ENCODE measurements at places on chromosomes 2 and 18. TPM values are rescaled to one million over a fixed set of nuclear protein-coding genes. Genes with fewer than 3 reads are reported as not detected.

DNA sequence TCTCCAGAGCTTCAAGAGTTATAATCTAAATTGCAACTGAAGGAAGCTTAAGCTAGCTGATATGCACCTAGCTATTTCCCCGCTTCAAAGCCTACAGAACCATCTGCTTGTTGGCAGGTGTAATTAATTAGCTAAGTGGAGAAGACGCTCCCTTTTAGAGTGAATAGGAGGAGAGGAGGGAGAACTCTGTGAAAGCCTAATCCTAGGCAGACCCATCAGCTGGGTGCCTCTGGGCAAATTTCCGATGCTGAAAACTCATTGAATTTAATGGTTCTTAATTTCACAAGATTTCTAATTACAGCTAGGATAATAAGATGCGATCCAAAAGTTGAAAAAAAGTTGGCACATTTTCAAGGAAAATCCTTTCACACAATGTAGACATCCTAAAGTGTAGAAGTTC, 735.9 kb downstream of the ERBB4 start:
- DNase-seq: no peak

Gene MORN2
- 7.9 TPM for total RNA-seq

Gene TBC1D8
- 21.9 TPM for total RNA-seq

DNA sequence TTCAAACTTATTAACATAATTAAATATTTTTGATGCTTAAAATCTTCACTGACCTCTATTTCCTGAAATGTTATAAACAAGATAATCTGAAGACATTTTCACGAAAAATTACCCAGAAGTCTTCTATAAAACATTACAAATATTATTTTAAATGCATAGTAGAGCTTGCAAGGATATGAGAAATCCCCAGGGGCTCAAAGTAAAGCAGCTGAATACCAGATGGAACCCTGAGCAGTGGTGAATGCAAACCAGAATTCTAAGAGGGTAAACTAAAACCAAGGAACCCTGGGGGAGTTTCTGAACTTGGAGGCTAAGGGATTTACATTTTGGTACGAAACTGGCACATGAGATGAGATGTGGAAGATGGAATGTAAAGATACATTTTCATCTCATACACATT, 83.6 kb downstream of the FSHR start:
- DNase-seq: no peak

- no peak for DNase-seq
Observed at GRCh38 chr2:179442206-179442605, 177.6 kb upstream of the SESTD1 start.

DNA sequence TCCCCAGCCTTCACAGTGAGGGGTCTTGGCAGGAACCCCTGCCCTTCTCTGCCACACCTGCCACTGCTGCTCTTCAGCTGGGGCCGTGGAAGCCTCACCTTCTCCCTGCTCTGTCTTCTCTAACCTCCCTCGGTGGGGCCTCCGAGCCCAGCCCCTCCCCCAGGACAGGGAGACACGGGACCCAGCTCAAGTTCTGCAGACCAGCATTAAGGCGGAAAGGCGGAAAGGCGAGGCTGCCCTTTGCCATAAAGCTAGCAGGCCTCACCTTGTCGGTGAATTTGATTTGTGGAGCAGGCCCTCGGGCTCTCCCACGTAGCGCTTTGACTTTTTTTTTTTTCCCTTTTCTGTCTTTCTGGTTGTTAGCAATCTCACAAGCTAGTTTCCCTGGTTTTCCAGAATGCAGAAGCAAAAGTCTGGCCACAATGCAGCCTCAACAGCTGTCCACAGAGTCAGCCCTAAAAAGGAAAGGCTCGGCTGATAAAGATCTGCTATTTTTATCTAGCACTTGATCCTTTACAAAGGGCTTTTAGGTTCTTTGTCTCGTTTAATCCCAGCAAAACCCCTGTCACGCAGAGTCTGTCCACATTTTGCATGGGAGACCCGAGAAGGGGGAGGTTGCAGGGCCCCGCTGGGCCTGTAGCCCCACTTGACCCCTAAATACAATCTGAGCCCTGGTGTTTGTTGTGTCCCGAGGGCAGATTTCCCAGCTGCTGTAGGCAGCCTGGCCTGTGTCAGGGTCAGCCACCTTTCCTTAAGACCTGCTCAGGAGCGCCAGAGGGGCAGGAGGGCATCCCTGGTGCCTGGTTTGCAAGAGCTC, 6.0 kb downstream of the ITM2C start:
- DNase-seq: peak; percentile 44

DNA sequence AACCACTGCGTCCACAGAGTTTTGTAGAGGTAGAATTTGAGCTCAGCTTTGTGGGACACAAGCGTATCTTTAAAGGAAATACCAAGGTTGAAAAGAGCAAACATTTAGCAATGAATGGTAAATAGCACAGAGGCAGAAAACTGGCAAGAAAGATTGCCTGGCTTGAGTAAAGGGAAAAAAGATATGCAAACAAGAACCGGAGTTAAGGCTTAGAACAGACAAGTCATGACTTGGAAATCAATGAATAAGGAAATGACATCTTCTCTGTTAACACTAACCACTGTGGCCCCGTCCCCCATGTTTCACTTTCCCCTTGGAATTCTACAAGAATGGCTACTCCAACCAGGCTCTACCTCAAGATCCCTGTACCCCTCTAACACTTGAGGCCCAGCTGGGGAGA, 3.8 kb downstream of the STAM2 start:
- DNase-seq: no peak
